Ammon's horn (tissue), 1 donor: ENCODE measurements at places on chromosomes 4 and X.
A peak's percentile ranks its signal among the peaks of the same experiment; 100 is the strongest.

DNA sequence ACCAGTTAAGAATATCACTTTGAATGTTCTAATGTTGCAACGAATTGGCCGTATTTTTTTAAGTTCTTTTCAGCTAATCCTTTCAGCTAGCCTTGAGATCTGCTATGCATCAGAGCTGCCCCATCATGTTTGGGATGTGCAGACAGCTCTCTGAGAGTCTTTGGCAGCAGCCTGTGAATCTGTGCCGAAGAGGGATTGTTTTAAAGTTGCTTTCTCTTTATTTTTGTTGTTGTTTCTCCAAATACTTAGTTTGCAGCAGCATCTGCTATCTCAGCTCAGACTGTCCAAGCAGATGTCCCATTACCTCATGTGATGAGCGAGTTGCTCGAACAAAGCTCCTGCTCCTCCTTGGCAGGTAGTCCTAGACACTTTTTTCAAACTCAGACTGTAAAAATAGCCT is 1002.5 kb upstream of the INTU start:
- DNase-seq, result peak; percentile 4

- no peak for DNase-seq
These were observed 81.5 kb upstream of the PTPN13 start for GRCh38 chr4:86512631-86513030.

- DNase-seq, result no peak
These were observed 46.1 kb upstream of the CEP135 start for GRCh38 chr4:55902677-55903076.

- no peak for DNase-seq
These were observed 123.6 kb upstream of the RBPJ start for GRCh38 chr4:26197018-26197779.

DNA sequence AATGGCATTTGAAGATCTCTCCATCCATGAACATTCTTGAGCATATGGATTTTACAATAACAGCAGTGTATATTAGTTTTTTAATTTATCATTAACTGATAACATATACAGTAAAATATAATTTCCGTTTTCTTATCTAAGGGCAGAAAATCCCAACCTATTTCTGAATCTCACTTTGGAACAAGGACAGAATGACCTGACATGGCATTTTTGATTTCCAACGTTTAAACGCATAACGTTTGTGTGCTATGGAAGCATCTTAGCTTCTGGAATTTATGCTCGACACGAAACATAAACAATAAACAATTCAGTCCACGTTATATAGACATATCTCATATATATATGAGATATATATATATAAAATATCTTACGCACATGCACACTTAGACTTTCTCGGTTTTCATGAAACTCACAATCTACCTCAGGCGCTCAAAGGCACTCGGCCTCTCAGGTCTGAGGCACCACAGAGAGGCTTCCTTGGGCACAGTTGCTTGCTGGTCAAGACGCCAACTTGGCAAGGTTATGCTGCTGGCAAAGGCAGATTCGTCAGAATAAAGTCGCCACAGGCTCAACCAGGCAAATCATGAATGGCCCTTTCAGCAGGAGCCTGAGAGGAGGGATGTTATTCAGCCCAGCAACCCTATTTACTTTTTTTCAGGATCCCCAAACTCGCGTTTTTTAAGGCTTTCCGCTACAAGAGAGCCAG is 1.0 kb upstream of the UGT8 start:
- DNase-seq, result peak; percentile 82

- no peak for DNase-seq
These were observed 60.0 kb downstream of the ATP8A1 start for GRCh38 chr4:42596918-42597317.

DNA sequence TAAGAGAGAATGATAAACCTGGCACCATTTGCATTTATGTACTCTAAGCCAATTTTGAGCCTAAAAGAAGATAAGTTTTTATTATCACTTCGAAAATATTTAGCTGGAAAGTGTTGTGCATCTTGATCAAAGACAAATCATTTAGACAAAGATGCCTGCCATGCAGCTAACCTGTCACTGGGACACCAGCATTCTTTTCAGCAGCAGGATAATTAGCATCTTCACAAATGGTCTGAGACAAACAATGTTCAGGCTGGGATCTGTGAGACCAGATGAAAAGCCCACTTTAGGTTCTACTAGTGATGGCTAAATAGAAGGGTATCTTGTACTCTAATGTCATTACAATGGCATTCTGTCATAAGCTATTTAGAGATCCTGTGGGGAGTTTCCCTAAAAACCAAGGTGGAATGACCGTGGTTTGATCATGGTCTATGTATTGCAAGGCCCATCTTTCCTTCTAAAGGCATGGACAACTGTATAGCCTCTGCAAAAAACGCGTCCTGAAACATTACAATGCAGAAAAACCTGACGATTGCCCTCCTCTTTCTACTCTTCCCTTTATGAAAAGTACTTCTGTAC is 7.2 kb downstream of the PRDM8 start:
- DNase-seq, result no peak

DNA sequence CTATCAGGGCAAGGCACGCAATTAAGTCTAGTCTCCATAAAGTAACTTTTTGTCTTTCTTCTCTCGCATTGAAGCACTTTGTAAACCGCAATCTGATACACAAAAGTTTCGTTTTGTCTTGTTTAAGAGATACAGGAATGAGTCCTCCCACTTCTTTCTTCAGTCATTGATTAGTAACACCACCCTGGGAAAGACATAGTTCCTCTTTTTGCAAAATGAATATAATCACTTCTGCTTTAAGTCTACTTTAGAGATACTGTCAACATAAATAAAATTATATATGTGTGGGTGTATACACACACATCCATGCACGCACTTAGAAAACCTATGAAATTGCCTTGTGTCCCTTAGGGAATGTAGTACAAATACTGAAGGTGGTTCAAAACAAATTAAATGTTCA is 11.7 kb downstream of the COQ2 start:
- no peak for DNase-seq

GRCh38 chrX:38221391-38221929 is 789 bp upstream of the SRPX start:
- DNase-seq, result no peak

DNA sequence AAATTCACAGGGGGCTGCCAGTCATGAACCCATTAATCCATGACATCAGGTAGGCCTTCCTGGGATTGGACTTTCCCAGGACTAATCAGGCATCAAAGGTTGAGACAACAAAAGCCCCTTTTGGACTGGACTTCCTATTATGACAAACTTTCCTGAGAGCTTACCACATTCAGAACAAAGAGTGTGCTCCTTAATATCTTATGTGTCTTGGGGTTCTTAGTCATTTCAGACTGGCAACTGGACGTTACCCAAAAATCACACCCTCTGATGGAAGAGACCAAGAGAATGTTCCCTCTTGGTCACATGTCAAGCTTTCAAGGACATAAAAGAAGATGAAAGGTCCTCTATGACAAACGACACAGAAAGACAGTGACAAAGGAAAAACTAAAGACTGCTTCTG is 31.6 kb upstream of the PPP1R2C start:
- no peak for DNase-seq

DNA sequence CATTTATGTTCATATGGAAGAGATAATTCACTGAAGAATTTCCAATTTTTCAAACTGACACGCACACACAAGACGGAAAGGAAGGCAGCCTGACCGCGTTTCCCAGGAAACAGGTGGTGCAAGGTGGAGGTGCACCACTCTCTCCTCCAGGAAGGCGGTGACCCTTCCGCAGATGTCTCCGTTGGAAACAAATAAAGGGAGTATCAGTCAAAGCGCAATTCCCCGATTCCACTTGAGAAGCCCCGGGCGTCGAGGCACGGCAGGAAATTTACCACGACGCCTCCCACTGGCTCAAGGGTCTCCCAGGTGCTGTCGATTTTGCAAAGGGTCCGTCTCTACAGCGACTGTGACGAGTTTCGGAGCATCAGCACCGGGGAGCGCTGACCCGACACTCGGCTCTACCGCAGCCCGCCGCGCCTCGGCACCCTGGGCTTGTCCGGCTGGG is 770 bp upstream of the TIGD2 start:
- no peak for DNase-seq

DNA sequence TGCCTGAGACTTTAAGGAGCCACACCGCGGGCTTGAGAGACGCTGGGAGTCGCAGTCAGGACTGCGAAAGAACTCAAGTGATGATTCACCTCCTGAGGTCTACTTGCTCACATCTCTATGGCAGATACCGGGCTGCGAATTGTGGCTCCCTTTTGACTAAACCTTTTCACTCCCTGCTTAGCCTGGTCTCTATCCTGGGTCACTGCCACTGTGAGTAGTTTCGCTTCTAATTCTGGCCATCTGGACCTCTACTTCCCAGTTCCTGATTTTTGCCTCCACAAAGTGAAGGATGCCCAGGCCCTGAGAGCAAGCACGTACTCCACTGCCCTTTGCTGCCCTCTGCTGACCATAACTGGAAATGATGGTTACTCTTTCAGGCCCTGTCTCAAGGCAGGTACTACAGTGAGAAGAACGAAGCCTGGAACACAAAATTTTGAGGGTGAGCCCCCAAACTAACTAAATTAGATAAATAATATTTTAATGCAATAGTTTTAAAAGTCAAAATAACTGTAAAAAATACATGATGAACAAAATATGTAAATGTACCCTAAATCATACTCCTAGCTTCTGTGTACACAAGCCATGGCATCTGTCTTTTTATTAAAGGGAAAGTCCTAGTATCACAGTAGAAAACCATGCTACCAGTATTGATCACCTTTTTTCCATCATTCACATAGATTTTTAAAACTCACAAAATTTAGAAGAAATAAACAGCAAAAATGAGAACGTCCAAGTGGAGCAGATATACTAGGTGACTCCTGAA is 16.7 kb downstream of the MAD2L1 start:
- peak; percentile 93 for DNase-seq

GRCh38 chr4:100581337-100581736 is 63.5 kb upstream of the EMCN start:
- DNase-seq, result peak; percentile 30

- peak; percentile 84 for DNase-seq
These were observed at the start of gene WNK3 for GRCh38 chrX:54357414-54358377. Gene WNK3, minus strand, starts transcription at chrX:54358046.

DNA sequence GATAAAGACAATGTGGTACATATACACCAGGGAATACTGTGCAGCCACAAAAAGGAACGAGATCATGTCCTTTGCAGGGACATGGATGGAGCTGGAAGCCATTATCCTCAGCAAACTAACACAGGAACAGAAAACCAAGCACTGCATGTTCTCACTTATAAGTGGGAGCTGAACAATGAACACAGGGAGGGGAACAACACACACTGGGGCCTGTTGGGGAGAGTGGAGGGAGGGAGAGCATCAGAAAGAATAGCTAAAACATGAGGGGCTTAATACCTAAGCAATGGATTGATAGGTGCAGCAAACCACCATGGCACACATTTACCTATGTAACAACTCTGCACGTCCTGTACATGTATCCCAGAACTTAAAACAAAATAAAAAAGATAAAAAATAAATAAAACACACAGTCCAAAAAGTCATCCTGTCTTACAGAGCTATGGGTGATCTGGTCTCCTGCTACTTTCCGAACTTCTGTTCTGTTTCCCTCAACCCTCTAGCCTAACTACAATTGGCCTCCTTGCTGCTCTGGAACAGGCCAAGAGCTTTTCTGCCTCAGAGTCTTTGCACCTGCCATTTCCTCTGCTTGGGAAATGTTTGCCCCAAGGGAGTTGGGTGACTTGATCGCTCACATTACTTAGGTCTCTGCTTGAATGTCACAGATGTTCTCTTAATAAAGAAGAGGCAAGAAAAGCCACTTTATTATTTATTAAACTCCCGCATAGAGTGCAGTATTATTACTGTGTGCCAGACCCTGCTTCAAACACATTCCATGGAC is 1.1 kb upstream of the CD38 start:
- no peak for DNase-seq

- DNase-seq, result no peak
These were observed 22.5 kb upstream of the MYOZ2 start for GRCh38 chr4:119113033-119113655.

DNA sequence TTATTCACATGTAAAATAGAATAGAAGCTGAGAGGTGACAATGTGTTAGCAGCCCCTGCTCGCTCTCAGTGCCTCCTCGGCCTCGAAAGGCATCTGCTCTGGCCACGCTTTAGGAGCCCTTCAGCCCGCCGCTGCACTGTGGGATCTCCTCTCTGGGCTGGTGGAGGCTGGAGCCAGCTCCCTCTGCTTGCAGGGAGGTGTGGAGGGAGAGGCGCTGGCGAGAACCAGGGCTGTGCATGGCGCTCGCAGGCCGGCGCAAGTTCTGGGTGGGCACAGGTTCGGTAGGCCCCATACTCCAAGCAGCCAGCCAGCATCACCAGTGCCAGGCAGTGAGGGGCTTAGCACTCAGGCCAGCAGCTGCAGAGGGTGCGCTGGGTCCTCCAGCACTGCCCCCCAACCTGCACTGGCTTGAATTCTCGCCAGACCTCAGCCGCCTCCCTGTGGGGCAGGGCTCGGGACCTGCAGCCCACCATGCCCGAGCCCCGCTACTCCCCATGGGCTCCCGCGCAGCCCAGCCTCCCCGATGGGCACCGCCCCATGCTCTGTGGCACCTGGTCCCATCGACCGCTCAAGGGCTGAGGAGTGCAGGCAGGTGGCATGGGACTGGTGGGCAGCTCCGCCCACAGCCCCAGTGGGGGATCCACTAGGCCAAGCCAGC is 1346.7 kb upstream of the IGFBP7 start:
- DNase-seq, result no peak

DNA sequence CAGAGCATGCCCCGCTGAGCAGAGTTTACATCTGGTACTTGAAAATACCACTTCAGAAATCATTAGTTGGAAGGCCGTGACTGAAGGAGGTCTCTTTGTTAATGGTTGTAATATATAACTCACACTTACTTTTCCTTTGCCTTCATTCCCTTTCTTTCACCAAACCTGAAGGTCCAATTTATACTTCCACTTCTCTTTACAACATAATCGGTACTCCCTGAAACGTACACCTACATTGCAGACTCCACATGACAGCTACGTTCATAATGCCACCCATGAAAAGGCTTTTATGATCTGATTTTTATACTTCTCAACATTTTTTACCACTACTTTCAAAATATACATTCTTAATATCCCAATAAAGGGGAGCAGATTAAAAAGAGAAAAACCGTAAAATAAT is 298.7 kb downstream of the C4orf33 start:
- no peak for DNase-seq

DNA sequence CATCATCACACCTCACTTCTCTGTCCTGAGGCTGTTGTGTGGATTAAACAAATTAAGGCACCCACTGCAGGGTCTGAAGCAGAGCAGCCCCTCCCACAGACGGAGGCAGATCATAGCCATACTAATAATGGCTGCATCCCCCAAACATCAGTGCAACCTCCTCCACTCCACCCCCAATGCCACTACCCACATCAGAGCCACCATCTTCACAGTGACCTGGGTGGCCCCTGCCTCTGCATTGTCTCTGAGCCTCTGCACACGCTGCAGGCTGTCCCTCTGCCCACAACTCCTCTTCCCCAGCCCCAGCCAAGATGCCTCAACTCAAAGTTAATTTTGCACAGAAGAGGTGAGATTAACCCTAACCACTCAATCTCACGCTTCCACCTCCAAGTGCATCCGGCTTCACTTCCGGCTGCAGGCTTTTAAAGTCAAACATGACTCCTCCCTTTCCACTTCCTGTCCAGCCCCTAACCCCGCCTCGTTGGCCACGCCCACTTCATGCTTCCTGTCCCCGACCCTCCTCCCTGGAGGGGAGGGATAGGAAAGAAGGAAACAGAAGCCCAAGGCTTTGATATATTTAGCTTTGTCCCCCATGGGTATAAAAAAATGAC is 22.7 kb downstream of the JAKMIP1 start:
- no peak for DNase-seq
